ENCODE measurements at places on chromosomes 16 and 17.

DNA sequence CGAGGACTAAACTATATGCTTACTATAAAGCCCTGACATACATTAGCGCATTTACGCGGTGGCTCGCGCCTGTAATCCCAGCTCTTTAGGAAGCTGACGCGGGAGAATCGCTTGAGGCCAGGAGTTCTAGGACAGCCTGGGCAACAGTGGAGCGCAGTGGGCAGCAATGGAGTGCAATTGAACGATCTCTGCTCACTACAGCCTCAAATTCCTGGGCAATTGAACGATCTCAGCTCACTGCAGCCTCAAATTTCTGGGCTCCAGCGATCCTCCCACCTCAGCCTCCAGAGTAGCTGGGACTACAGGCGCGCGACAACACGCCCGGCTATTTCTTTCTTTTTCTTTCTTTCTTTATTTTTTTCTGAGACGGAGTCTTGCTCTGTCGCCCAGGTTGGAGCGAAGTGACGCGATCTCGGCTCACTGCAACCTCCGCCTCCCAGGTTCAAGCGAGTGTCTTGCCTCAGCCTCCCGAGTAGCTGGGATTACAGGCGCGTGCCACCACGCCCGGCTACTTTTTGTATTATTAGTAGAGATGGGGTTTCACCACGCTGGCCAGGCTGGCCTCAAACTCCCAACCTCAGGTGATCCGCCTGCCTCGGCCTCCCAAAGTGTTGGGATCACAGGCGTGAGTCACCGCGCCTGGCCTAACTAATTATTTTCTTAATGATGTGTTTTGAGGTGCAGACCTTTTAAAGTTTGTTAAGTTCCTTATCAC is 506 bp upstream of the COG7 start:
- no peak for DNase-seq

GRCh38 chr17:63841350-63842172 is 924 bp downstream of the SMARCD2 start:
- DNase-seq, result peak; percentile 58

- no peak for DNase-seq
Measured at GRCh38 chr17:48589831-48590606, at the start of gene HOXB3. TSS of gene HOXB3 (minus strand) at chr17:48590241. CDS start at chr17:48552474, 37,767 bp downstream.

- no peak for DNase-seq
Measured at GRCh38 chr16:51161440-51162195, 10.5 kb upstream of the SALL1 start.

DNA sequence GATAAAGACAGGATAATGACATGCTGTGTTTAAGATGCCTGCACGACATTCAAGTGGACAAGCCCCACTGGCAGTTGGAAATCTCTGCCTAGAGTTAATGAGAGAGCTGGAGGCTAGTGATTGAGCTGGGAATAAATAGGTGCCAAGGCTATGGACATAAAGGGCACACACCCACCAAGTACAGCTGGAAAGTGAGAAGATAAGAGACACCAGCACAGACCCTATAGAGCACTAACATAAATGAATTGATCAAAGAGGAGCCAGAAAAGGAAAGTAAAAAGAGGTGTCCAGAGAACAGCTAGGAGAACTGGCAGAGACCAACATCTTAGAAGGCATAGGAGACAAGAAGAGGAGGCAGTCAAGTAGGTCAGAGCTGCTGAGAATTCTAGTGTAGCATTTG is 101.2 kb downstream of the YPEL2 start:
- DNase-seq, result no peak

DNA sequence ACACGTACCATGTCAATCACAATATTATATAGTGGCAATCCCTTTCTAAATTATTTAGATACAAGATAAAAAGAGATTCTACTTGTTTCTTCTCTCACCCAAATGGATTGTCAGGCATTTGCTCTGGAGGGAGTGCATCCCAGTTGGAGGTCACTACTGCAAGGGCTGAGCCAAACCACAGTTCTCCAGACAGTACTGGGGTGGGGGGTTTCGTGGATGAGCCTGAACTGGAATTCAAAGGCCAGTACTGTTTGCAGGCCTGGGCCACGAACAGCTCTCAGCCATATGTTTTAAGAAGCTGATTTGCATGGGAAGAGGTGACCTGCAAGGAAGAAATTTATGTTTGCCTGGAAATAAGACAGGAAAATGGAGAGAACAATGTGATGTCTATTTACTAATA is 314.9 kb downstream of the PMP22 start:
- DNase-seq, result no peak

- DNase-seq, result no peak
Measured at GRCh38 chr17:67041941-67042899, 2.1 kb upstream of the CACNG1 start.

- no peak for DNase-seq
Measured at GRCh38 chr16:20760346-20760745, 3.5 kb upstream of the ACSM3 start.

DNA sequence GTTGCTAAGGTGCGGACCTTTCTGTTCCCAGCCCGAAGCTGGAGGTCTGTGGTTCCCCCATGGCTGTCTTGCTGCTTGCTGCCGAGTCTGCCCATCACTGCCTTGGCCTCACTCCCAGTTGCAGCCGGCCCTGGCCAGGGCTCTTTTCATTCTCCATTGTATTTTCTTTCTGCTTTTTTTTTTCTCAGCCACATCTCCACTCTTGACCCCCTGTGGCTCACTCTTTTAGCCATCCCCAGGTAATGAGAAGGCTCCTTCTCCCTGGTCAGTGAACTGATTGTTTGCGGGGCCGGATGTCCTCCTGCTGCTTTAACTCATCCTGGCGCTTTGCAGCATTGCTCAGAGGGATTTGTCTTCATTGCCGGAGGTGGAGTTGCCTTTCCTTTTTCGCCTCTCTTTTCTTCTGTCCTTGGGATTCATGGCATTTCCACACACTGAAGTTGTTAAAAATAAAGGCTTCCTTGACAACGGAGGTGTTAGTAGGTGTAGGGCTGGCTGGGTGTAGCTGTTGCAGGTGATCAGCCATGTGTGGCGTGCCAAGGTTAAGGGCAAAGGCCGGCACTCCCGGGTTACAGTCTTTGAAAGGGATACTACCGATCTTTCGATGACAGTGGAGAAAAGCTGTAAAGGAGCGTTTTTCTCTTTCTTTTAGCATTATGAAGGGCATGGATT is 34.1 kb downstream of the MAP2K6 start:
- DNase-seq, result peak; percentile 67

- no peak for DNase-seq
Measured at GRCh38 chr16:21653571-21653970, 1.2 kb upstream of the IGSF6 start.

DNA sequence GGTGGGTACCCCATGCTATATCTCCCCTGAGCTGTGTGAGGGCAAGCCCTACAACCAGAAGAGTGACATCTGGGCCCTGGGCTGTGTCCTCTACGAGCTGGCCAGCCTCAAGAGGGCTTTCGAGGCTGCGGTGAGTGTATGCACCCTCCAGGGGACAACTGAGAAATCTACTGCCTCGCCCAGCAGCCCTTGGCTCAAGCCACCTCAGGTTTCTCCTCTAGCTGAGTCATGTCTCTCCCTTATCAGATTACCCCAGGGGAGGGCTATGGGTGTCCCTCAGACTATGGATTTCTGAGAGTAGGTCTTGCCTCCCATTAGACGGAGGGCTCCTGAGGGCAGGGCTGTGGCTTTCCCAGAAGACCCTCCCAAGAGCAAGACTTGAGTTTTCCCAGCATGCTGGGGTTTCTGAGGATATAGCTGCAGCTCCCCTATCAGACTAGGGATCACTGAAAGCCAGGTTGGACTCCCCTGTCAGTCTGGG is 6.7 kb downstream of the NEK8 start:
- DNase-seq, result no peak

GRCh38 chr17:44919411-44919810 is 4.1 kb upstream of the GFAP start:
- DNase-seq, result no peak

GRCh38 chr17:55588446-55589242 is 77.4 kb upstream of the SMIM36 start:
- DNase-seq, result no peak

GRCh38 chr16:75080205-75081029 is 36.2 kb downstream of the LDHD start:
- DNase-seq, result no peak

DNA sequence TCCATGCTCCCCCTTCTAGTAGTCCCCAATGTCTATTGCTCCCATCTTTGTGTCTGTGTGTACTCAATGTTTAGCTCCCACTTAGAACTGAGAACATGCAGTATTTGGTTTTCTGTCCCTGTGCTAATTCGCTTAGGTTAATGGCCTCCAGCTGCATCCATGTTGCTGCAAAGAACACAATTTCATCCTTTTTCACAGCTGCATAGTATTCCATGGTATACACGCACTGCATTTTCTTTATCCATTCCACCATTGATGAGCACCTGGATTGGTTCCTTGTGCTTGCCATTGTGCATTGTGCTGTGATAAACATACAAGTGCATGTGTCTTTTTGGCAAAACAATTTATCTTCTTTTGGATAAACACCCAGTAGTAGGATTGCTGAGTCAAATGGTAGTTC is 77.0 kb upstream of the HSBP1 start:
- DNase-seq, result no peak

DNA sequence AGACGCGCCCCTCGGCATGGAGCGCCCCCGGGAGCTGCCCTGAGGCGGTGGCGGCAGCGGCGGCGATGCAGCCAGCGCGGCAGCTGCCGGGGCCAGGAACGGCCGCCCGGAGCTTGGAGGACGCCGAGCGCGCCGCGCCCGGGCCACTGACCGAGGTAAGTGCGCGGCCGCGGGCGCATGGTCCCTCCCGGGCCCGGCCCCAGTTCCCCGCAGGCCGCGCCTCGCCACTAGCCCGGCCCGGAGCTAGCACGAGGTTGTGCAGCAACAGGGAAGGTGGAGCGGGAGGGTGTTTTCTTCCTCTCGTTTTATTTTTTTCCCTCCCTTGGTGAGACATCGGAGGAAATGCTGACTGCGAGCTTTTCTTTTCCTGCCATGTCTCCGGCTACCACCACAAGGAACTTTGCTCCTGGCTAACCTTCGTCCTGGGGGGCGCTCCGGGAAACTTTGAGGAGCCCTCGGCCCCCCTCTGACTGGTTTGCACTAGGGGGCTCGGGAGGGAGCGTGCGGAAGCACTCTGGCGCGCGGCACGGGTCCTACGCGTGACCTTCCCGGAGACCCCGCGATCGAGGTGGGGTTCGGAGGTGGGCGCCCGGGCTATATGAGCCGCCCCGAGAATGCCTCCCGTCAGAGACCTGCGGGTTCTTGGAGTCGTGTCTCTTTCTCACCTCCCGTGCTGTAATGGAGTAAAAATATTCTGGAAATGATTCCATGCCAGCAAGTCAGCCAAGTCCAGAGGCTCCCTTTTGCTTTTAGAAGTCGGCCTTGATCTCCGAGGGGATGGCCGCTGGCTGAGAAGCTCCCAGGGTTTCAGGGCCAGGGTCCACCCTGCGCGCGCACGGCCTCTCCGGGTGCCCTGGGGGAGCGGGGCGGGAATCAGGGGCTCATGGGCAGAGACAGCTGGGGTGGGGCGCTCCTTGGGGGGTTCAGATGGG is 868 bp downstream of the KCNJ12 start:
- DNase-seq, result peak; percentile 68

GRCh38 chr17:19933221-19933620 is 44.4 kb downstream of the AKAP10 start:
- no peak for DNase-seq

DNA sequence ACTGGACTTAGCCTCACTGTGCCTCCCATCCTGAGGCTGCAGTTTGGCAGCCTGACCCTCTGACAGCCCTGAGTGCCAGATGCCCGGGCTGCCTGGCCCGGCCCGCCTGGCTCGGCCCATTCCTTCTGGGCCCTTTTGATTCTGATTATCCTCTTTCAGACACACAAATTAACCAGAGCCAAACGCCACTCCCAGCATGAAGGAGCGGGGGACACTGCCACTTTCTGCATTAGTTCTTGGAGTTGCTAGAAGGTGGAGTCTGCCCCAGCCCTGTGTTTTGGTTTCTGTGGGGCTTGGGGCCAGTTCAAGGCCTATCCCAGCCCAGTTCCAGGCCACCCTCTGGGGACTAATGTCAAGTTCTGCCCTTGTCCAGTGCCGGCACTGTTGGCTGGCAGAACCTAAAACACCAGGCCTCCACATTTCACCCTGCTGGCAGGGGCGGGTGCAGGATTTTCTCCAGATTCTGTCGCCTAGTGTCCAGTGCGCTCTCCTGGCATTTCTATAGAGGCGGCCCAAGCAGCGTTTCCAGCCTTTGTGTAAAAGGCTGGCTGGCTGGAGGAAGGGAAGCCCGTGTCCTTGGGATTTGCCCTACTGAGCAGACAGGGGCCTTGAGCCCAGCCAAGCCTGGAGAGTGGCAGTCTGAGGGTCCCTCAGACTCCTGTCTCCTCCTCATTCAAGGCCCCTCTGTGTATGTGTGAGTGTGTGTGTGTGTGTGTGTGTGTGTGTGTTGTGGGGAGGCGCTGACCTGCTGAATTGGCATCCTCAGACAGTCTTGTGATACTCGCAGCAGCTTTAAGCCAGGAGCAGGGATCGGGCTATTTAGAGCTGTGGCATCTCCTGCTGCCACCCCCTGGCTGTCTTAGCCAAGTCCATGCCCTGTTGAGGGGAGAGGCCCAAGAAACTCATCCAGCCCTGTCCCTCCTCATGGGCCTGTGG is 21.4 kb downstream of the PLCD3 start:
- DNase-seq, result peak; percentile 86

GRCh38 chr17:55219934-55220333 is 44.8 kb upstream of the HLF start:
- no peak for DNase-seq

DNA sequence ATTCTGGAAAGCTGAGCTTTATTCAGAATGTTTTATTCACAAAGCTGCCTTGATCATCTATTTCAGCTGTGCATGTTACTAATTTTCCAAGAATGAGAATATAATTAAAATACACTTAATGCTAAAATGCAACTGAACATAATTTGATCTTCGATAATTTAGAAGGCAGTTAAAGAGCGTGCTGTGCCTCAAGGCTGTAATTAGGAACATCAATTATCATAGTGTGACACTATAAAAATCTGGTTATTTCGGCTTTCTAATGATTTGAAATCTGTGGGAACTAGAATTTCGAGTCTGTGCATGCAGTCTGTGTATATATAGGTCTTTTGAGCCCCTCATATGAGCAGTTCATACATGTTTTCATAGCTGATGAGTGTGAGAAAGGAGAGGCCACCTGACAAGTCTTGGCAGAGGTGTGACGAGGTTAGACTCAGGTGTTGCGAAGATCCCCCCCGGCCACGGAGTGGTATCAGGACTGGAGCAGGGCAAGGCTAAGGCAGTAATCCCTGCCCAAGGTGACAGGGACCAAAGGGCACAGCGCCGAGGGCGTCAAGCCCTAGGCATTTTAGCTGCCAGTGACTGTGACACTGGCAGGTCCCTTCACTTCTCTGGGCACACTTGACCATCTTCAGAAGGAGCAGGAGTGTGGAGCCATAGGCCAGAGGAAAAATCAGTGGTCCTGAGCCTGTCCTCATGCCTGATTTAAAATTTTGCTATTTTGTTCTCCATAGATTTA is 328.5 kb downstream of the SNX29 start:
- DNase-seq, result no peak

- no peak for DNase-seq
Measured at GRCh38 chr17:55454906-55455474, 33.4 kb upstream of the MMD start.

GRCh38 chr16:30997725-30998711 is 12.4 kb downstream of the STX1B start:
- DNase-seq, result no peak

DNA sequence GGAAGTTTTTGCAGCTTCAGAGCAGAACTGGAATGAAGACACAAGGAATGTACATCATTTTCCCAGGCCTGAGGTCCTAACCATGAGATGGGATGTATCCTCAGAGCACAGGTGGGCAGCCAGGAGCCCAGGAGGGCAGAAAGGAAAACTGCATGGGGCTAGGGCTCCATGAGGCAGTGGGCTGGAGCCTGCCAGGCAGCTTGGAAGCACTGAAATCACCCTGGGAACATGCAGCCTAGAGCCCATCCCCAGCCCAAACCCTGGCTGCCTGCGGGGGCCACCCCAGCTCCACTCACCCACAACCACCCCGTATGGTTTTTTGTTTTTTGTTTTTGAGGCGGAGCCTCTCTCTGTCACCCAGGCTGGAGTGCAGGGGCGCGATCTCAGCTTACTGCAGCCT is 86.2 kb upstream of the SIAH1 start:
- no peak for DNase-seq
